ENCODE measurements at places on chromosomes 2 and 18.

GRCh38 chr18:22363867-22364463, 53.8 kb downstream of the CTAGE1 start:
- DNase-seq: no peak

DNA sequence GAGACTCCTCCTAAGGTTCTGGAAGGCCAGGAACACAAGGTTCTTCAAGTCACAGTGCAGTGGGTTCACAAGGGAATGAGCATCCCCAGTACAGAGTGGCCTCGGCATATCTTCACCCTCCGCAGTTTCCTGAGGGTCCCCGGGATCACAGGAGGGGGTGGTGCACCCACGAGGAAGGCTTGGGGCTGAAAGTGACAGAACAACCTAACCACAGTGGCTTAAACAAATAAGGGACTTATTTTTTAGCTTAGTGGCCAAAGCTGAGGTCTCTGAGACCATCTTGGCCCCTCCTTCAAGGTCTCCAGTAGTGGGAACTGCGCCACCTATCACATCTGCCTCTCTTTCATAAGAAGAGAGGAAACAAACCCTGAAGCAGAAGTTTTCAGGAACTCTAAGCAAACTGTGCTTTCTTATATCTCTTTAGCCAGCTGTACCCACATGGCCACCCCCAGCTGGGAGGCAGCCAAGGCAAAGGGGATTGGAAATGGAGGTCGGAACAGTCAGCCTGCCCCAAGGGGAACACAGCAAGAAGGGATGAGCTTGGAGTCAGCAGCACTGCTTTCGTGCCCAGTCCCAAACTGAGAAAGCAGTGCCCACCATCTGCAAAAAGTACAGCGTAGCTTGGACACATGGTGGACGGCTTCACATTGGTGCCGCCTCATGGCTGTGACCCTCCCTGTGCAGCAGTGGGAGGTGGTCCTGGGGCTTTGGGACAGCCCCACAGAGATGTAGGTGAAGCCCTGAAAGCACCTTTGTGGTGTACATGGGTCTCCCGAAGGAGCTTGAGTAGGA, 260.0 kb upstream of the ID2 start:
- DNase-seq: no peak

DNA sequence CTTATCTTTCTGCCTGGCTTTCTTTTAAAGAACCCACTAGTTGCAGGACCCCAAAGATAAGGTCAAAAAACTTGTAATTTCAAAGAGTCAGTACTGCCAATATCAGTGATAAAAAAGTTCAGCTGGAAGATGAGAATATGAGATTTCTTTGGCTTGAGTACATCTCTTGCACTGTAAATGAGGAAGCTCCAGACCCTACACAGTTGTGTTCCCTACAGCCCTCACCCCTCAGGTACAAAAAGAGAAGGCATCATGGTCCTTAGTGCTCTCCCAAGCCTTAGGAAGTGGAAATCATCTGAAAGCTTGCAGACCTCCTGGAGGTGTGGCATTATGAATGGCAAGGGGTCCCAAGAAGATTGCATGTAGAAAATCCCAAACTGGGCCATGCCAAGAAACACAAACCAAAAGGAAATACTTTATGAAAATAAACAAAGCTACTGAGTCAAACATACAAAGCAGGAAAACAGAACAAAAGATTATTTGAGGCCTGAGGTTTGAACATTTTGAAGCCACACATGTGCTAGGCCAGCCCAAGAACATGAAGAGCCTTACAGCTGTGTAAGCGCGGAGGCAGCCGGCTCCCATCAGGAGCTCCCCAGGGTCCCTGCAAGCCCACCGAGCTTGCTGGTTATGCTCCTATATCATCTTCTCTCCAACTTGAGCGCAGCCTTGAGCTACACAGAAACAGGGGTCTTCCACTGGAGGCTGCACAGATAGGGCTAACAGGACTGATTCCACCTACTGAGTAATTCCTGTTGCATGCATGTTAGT, 217.0 kb downstream of the OSR1 start:
- no peak for DNase-seq

DNA sequence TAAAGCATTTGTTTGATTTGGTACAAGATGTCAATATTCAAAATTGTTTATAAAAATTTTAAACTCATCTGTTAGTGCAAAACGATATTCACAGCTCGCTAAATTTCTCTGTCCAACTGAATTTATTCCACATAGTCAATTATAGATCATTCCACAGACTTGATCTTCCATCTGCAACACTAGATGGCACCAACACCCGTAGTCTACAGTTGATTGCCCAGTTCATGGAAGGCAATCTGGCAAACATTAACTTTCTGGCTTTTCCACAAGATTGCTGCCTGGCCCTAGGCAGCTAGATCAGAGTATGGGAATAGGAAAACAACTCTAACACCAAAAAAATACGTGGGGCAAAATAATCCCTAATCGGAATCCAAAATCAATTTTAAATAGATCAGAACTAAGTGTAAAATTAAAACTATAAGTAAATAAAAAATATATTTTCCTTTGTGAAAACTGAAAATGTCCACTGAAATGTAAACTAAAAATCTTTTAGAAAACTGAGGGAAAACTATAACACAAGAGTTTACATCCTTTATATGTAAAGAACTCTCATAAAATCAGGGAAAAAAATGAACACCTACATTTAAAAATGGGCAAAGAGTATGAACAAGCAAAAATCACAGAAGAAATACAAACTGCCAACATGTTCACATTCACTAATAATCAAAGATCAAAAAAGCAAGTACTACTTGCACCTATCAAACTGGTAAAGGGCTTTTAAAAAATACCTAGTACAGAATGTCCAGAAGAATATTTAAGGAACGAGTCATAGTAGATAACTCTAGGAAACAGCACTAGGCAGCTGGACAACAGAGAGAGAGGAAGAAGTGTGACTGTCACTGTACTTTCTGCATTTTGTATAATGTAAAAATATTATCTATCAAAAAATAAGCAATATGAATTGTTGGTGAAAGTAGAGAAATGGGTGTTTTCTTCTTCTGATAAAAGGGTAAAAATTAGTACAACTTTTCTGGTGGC, 35.0 kb downstream of the RTN4 start:
- no peak for DNase-seq

GRCh38 chr18:30514059-30514458, 528.5 kb downstream of the DSC3 start:
- DNase-seq: no peak

Data from NCI-H1417 treated with DMSO at 0.1 percent for 48 hours (cell line).